ENCODE measurements at places on chromosomes 16 and 17. TPM values are rescaled to one million over a fixed set of nuclear protein-coding genes. Genes with fewer than 3 reads are reported as not detected.

The PITPNM3 gene
- total RNA-seq, result 0.53 TPM

The RNF112 gene
- 0.60 TPM for total RNA-seq

- no peaks in the 10 kb centered on the region for H3K4me1 ChIP-seq
- no peak overlapping the region for H3K27ac ChIP-seq
- no peaks in the 10 kb centered on the region for H3K36me3 ChIP-seq
- no peak overlapping the region for H3K4me3 ChIP-seq
- no peaks in the 10 kb centered on the region for H3K27me3 ChIP-seq
Measured at GRCh38 chr17:11954936-11955335, 42.3 kb downstream of the ZNF18 start.

DNA sequence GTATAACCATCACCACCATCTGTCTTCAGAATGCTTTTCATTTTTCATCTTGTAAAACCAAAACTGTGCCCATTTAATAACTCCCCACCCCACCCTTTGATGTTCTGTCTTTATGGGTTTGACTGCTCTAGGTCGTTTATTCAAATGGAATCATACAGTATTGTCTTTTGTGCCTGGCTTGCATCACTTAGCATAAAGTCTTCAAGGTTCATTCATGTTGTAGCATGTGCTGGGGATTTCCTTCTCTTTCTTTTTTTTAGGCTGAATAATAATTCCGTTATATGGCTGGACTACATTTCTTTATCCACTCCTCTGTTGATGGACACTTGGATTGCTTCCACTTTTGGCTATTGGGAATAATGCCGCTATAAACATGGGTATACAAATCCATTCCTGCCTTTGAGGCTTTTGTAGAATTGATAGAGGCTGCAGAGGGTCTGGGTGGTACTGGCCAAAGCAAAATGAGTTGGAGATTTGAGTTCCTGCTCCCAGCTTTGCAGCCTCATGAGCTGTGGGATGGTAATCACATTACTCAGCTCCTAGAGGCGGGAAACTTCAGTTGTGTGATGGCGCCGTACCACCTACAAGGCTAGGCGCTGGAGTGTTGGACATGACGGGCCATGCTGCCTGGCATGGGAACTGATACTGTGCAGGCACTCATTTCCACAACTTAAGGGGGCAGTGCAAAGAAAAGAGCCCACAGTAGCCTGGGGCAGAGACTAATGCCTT is 64.8 kb downstream of the CLEC16A start:
- no peak overlapping the region for H3K27ac ChIP-seq
- peaks cover 57% of the 10 kb centered on the region for H3K36me3 ChIP-seq
- DNase-seq, result no peak

- H3K4me1 ChIP-seq, result peaks cover 25% of the 10 kb centered on the region
- peaks cover 4% of the 10 kb centered on the region for H3K36me3 ChIP-seq
- no peaks in the 10 kb centered on the region for H3K27me3 ChIP-seq
Measured at GRCh38 chr17:9577373-9577709, 899 bp downstream of the CFAP52 start.

GRCh38 chr16:3608069-3608468 is 3.3 kb downstream of the SLX4 start:
- no peaks in the 10 kb centered on the region for H3K27me3 ChIP-seq
- H3K27ac ChIP-seq, result no peak overlapping the region
- no peak overlapping the region for H3K4me3 ChIP-seq
- H3K36me3 ChIP-seq, result peaks cover 39% of the 10 kb centered on the region

DNA sequence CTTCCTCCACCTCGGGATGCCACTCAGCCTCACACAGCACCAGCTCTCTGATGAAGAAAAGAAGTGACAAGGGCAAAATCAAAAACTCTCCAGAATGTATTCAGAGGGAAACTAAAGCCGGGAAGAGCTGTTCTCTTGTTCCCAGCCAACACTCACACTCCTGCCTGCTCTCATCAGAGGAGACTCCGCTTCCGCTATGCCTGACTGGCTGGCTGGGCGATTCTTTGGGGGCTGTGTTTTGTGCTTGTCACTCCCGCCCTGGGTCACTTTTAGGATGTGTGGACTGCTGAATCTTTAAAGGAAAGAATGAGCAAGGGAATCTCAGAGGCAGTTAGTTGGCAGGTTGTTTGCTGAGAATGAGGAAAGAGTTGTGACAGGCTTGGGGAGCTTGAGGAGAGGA is 54.6 kb upstream of the TBX2 start:
- no peak overlapping the region for H3K27ac ChIP-seq
- H3K4me3 ChIP-seq, result no peak overlapping the region
- H3K36me3 ChIP-seq, result no peaks in the 10 kb centered on the region
- DNase-seq, result no peak
- no peaks in the 10 kb centered on the region for H3K27me3 ChIP-seq

All from activated CD4-positive, alpha-beta memory T cell treated with anti-CD3 and anti-CD28 coated beads, Interleukin-2, amount 10 ng/mL, durations not matched to agents 7 days and 5 days (primary cell).